ENCODE measurements at places on chromosomes 5 and 9.

DNA sequence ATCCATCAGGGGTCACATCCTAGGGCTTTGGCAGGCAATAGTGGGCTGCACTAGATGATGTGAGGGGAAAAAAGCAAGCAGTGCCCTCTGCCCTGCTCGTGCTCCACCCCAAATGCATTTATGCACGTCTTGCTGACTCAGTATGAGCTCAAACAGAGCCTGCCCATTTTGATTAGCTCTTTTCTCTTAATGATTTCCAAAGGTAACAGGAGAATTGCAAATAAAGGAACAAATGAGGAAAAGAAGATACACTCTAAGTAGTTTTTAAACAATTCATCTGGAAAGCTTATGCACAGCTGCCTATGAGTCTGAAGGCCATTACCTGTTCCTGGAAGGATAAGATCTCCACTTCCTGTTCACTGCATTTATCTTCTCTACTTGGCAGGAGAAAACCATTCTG, 364.2 kb downstream of the TMEM232 start:
- no peak for DNase-seq

DNA sequence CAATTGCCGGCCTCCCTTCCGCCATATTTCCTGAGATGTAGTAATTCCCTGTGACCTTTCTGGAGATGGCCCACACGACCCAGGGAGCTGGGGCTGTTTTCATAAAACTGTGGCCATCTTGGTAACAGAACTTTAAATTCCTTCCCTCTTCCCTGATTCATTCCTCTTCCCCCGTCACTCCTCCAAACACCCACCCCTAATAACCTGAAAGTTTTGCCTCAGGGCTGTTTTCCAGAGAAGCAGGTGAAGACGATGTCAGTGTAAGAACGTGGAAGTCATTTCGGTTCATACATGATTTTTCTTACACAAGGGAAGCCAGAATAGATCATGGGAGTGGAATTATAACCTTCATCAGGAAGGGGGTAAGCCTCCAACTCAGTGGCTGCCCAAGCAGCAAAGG, 40.6 kb upstream of the ANKH start:
- DNase-seq, result no peak

DNA sequence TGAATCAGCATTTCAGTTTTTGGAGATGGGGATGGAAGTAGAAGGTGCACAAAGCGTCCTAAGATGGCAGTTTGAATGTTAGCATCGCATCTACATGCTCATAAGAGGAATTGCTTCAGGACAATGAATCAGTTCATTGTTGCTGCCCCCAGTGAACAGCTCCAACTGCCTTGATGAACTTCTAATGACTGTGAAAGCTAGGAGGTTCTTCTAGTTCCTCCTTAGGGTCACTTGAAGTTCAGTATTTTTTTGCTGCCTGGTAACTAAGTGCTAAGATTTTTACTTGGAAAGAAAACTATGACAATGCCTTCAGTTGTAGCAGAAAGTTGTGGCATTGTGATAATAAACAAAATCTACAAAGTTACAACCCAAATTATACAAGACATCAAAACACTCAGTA, 271.6 kb downstream of the RAB3C start:
- no peak for DNase-seq

DNA sequence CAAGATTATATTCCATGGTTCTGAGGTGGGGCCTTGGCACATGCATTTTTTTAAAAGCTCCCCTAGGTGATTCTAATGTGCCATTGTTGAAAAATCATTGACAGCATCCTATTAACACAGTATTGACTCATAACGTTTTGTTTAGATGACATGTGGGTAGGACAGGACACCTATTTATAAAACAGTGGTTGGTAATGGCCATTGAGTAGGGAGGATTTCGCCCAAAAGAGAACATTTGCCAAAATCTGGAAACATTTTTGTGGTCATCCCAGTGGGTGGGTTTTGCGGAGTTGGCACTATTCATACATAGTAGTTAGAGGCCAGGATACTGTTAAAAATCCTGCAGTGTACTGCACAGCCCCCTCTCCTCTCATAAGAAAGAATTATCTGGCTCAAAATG, 6.4 kb upstream of the CHD1 start:
- no peak for DNase-seq

- no peak for DNase-seq
Observed at GRCh38 chr9:100084734-100085133, 14.1 kb downstream of the ERP44 start.

- no peak for DNase-seq
Observed at GRCh38 chr9:133916159-133916541, 76.0 kb downstream of the VAV2 start.

- no peak for DNase-seq
Observed at GRCh38 chr9:133276001-133276884, 1.2 kb upstream of the ABO start.

DNA sequence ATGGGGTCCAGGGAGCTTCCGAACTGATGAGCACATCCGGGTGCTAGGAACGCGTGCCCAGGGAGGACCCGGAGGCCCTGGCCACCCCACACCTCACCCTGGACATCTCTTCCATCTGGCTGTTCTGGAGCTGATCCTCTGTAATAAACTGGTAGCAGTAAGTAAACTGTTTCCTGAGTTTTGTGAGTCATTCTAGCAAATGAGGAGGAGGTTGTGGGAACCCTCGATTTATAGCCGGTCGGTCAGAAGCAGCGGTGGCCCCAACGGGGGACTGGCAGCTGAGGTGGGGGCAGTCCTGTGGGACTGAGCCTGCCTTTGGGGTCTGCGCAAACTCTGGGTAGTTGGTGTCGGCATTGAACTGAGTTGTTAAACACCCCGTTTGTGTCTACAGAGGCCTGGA, 15.4 kb upstream of the UBAC1 start:
- DNase-seq, result no peak

- no peak for DNase-seq
Observed at GRCh38 chr5:169064093-169064492, 236.8 kb downstream of the SLIT3 start.

Measured in breast epithelium (tissue), 4 donors.